ENCODE measurements at places on chromosomes 7 and 10.

- peak; percentile 96 for DNase-seq
Measured at GRCh38 chr10:29067161-29067560, 221.7 kb upstream of the LYZL1 start.

DNA sequence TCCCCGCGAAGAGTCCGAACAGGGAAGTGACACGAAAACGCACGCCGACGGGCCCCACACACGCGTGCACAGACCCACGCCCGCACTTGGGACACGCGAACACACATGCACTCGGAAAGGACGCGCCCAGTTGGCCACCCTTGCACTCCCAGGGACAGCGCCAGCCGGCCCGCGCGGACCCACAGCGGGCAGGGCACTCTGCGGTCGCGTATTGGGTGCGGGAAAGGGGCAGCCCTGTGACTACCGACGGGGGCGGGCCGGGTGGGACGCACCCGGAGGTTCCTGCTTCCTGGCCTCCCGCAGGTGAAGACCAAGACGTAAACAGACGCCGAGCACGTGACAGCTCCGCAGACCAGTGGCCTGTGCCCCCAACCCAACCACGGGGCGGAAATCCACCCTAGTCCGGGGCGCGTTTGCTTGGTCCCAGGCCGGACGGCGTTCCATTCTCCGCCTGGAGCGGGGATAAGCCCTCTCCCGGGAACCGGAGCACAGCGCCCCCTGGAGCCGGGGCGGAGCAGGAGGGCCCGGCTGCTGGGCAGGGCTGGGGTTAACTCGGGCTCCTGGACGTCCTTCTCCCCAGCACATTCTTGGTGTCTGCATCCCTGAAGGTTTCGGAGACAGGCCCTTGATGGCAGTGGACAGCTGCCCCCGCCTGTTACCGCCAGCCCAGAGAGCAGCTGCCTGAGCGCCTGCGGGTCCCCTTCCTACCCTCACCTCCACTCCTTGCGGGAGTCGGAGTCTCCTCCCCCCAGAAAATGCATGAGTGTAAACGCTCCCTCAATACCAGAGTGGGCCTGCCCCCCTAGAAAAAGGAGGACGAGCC is 2.0 kb upstream of the LZTS2 start:
- DNase-seq = peak; percentile 87

DNA sequence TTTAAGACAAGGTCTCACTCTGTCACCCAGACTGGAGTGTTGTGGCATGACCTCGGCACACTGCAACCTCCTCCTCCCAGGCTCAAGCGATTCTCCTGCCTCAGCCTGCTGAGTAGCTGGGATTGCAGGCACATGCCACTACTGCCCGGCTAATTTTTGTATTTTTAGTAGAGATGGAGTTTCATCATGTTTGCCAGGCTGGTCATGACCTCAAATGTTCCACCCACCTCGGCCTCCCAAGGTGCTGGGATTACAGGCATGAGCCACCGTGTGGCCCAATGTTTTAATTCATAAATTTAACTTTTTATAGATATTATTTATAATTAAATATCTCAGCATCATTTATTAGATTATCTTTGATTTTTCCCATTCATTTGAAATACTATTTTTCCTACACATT is 658.0 kb upstream of the NRG3 start:
- no peak for DNase-seq

DNA sequence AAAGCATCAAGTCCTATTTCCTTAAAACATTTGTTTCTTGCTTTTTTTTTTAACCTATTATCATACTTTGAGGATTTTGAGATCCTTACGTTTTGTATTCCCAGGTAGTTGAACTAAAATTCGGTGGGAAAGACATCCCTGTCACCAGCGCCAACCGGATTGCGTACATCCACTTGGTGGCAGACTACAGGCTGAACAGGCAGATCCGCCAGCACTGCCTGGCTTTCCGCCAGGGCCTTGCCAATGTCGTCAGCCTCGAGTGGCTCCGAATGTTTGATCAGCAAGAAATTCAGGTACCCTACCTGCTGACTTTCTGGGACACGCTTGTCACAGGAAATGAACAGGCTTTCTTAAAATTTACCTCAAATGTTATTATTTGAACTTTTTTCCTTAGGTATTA is 83.0 kb upstream of the DNAJB6 start:
- no peak for DNase-seq

GRCh38 chr10:34193931-34194626 is 621.0 kb downstream of the PARD3 start:
- DNase-seq = no peak

DNA sequence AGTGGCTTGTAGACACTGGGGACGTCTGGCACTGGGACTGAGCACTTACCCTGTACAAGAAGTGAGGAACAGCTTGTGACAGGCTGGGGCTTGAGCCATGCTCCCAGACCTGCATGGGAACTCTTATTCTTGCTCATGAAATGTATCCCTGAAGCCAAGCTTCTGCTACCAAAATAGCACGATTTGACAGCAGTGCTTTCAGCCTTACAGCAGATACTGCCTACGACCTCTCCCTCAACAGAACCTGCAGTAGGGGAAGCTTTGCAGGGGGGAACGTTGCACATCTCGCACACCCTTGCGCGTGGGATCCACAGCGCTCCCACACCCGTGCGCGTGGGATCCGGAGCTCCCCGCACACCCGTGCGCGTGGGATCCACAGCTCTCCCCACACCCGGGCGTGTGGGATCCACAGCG is 88.0 kb downstream of the CREM start:
- DNase-seq = no peak

DNA sequence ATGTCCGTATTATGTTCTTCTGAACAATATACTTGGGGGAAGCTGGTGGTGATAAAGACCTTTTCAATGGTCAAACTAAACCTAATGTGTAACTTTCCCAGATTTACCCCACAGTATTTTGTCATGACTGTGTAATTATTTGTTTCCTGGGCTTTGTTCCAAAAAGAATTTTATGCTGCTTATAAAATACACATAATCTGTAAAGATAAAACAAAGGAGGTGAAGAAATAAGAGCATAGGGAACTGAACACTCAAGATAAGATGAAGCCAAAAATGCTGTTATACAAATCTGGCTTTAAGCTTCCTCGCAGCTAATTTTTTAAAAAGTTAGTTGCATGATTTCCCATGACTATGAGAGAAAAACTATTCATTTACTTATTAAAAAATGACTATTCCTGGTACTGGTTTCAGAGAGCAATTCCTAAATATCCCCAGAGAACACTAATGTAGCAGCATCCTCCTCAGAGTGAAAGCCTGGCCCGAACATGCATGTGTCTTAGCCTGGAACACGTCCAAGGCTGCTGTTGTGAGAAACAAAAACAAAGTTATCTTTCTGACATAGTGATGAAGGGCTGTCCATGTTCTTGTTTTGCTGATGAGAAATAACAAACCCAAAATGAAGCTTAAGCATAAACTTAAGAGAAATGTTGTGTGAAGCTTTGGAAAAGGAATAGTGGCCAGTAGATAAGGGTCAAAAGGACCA is 33.9 kb downstream of the MALSU1 start:
- no peak for DNase-seq

DNA sequence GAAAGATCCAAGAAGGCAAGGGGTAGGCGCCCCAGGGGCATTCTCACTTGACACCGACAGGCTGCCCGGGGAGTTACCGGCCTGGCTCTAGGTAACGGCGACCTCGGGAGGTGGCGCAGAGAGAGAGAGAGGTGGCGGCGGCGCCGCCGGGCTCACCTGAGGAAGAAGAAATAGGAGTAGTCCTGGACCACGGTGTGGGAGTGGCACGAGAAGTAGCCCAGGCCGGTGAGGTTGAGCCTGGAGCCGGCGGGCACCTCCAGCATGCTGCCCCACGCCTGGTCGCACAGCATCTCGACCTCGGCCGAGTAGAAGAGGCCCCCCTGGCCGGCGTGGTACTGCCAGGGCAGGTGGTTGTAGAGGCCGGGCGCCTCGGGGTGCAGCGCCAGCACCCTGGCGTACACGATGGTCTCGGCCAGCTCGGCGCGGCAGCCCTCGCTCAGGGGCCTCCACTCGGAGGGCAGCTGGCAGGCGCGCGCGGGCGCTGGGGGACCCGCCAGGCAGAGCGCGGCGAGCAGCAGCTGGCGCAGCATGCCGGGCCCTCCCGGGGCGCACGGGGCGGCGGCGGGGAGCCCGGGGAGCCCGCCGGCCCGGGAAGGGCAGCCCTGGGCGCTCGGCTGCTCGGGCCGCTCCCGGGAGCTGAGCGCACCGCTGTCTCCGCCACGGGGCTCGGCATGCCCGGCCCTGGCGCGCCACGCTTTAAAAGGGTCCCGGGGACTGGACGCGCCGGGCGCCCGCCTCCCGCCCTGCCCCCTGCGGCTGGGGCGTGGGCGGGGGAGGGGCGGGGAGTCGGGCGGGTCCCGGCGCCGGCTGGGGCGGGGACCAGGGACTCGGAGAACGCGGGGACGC is at the start of gene CCDC3:
Gene CCDC3, minus strand, starts transcription at position 673 of the 846 bp plus-strand sequence. Its CDS starts 143 bp downstream, at position 530.
- DNase-seq = no peak

GRCh38 chr10:209357-209756 is 74.1 kb downstream of the ZMYND11 start:
- peak; percentile 23 for DNase-seq

DNA sequence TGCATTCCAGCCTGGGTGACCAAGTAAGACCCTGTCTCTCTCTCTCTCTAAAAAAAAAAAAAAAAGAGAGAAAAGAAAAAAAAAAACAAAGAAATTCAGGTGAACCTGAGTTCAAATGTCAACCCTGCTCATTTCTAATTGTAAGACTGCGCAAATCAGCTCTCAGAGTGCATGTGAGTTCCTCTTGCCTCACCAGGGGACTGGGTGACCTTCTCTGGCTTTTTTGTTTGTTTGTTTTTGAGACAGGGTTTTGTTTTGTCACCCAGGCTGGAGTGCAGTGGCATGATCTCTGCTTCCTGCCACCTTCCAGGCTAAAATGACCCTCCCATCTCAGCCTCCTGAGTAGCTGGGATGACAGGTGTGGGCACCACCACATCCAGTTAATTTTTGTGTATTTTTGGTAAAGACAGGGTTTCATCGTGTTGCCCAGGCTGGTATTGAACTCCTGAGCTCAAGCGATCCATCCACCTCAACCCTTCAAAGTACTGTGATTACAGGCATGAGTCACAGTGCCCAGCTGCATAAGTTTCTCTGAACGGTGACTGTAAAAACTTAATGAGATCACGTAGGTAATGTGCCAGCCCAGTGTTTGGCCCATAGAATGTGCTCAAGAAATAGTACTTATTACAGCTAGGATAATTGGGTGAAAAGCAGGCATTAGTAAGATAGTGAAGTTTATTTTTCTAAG is 45.3 kb upstream of the BAMBI start:
- DNase-seq = no peak

DNA sequence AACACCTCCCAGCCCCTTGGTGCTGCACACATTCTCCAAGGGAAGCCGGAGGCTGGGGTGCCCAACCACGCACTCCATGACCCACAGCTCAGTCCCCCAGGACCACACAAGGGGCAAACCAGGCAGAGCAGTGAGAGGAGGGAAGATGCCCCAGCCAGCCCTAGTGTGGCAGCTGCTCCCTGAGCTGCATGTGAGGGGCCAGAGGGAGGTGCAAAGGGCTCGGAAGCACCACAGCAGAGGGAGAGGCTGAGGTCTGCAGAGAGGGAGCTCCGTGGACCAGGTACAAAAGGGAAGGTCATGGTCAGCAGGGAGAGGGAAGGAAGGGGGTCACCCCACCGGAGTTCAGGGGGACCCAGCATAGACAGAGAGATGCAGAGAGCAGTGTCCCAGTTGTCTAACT is 1.5 kb upstream of the CALML5 start:
- no peak for DNase-seq

- DNase-seq = no peak
Measured at GRCh38 chr7:22338877-22339276, 18.1 kb downstream of the RAPGEF5 start.

GRCh38 chr10:121524157-121524817 is 74.0 kb downstream of the FGFR2 start:
- DNase-seq = no peak

- peak; percentile 86 for DNase-seq
Measured at GRCh38 chr7:138116141-138116540, 39.9 kb downstream of the AKR1D1 start.

- DNase-seq = no peak
Measured at GRCh38 chr7:149023662-149024061, 4.6 kb downstream of the PDIA4 start.

DNA sequence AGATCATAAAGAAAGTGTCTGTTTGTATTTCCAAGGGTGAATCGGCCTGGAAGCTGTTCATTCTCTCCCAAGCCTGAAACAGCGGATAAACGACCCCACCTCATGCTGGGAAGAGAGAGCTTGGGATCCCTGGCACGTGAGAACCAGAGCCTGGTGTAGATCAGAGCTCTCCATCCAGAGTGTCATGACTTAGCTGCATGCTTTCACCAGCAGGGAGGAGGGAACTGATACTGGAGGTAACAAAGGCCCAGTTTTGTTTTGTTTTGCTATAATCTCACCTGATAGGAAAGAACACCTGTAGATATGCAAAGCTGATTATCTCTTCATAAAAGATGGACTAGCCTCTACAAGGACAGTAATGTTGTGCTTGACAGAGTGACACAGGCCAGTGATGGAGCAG is 236.6 kb downstream of the POM121L12 start:
- no peak for DNase-seq

- DNase-seq = no peak
Measured at GRCh38 chr10:8416192-8416701, 361.8 kb downstream of the GATA3 start.

- no peak for DNase-seq
Measured at GRCh38 chr7:106278695-106279094, 6.1 kb downstream of the NAMPT start.

GRCh38 chr10:6516281-6516928 is 63.7 kb downstream of the PRKCQ start:
- DNase-seq = no peak

- no peak for DNase-seq
Measured at GRCh38 chr10:130483691-130484467, 347.7 kb downstream of the GLRX3 start.

- peak; percentile 57 for DNase-seq
Measured at GRCh38 chr10:129971381-129972144, 7.5 kb upstream of the EBF3 start.

DNA sequence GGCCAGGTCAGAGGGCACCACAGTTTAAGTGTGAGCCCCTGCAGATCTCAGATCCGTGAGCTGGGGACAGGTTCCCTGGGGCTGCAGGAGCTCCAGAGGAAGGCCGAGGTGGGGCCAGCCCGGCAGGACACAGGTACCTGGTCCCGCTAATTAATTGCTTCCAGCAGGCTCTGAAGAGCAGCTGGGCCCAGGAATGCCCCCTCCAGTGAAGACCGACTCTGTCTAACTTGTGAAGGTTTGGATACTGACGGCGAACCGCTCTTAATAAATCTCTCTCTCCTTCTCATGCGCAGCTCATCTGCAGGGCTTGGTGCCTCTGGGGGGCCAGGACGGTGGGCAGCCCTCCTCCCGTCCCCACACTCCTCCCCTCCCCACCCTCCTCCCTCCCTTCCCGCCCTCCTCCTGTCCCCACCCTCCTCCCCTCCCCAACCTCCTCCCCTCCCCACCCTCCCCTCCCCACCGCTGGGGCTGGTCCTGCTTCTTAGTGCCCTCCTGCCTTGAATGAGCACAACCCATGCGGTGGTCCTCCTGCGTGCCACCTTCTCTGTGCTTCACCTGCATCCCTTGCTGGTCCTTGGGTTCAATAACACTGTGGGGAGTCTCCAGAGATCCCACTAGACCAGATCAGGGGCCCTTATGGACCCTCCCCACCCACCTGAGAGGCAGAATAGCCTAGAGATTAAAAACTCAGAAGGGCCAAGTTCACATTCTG is 38.3 kb downstream of the PDGFA start:
- no peak for DNase-seq

- DNase-seq = no peak
Measured at GRCh38 chr10:121282797-121283515, 315.3 kb downstream of the FGFR2 start.

Data from trophoblast cell (in vitro differentiated cells and primary cell).